ENCODE measurements at places on chromosomes 1 and 21.

GRCh38 chr1:26290882-26291261 lies 11.0 kb downstream of the SH3BGRL3 start:
- DNase-seq, result no peak

- no peak for DNase-seq
These were observed 7.0 kb upstream of the HEYL start for GRCh38 chr1:39646232-39647081.

DNA sequence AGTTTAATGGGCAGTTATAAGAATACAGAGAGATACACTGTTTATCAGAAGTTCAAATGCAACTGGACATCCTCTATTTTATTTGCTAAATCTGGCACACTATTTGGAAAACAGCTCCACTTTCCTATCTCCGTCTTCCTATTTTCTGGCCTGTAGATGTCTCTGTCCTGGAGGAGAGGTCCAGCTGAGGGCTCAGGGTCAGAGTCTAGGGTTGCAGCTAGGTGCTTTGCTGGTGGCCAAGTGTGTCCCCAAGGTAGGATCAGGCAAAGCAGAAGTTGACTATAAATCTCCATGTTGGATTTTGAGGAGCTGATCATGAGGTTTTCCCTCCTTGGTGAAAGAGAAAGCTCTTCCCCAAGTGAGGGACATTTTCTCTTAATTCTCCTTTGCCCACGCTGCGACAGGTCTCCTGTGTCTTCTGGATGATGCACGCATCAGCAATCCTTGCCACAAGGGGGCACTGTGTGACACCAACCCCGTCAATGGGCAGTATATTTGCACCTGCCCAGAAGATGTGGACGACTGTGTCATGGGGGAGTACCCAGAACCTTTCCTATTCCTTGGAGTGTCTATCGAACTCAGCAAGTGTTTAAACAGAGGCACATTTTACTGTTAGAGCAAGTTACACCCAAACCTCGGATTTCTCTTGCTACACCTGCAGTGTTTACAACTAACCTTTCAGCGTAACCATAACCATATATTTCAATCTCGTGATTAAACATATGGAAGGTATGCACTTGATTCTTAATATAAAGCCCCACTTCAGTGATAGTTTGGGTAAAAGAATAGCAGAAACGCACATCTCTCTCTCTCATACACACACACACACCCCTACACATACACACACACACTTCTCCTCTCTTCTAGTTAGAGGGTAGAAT lies 10.2 kb downstream of the ADAM30 start:
- DNase-seq, result no peak

GRCh38 chr1:37513795-37514349 lies 694 bp downstream of the MEAF6 start:
- peak; percentile 21 for DNase-seq

- no peak for DNase-seq
These were observed 9.9 kb upstream of the QSOX1 start for GRCh38 chr1:180144659-180145357.

- no peak for DNase-seq
These were observed 46.0 kb upstream of the SLC19A1 start for GRCh38 chr21:45588086-45588825.
